ENCODE measurements at places on chromosomes 1 and 21. TPM values are rescaled to one million over a fixed set of nuclear protein-coding genes. Genes with fewer than 3 reads are reported as not detected.

PDZK1IP1 gene
- not detected for total RNA-seq

CA14 gene
- total RNA-seq = not detected

C1orf94 gene
- not detected for total RNA-seq

LIPI gene
- not detected for total RNA-seq

OR2AK2 gene
- not detected for total RNA-seq

CA6 gene
- total RNA-seq = 0.26 TPM

ZSWIM5 gene
- total RNA-seq = 0.51 TPM

KCNJ6 gene
- total RNA-seq = not detected

CHI3L1 gene
- not detected for total RNA-seq

AGT gene
- not detected for total RNA-seq

LYPD8 gene
- total RNA-seq = not detected

KIF21B gene
- 56.6 TPM for total RNA-seq

ELOVL1 gene
- 64.7 TPM for total RNA-seq

TNFAIP8L2 gene
- total RNA-seq = 26.7 TPM

CDC20 gene
- total RNA-seq = 152 TPM

HCRTR1 gene
- not detected for total RNA-seq

C4BPB gene
- total RNA-seq = 0.24 TPM

NRIP1 gene
- total RNA-seq = 5.4 TPM

TSPEAR gene
- not detected for total RNA-seq

HAPLN2 gene
- 0.34 TPM for total RNA-seq

TMEM52 gene
- 0.33 TPM for total RNA-seq
